ENCODE measurements at places on chromosomes 12 and 14. TPM values are rescaled to one million over a fixed set of nuclear protein-coding genes. Genes with fewer than 3 reads are reported as not detected.

- H3K4me1 ChIP-seq, result no peaks in the 10 kb centered on the region
- H3K36me3 ChIP-seq, result no peaks in the 10 kb centered on the region
- no peak for DNase-seq
These were observed 108.2 kb upstream of the SLC38A4 start for GRCh38 chr12:46933947-46934346.

GRCh38 chr14:69658664-69659261 is 47.4 kb downstream of the SUSD6 start:
- peaks cover 90% of the 10 kb centered on the region for H3K4me1 ChIP-seq
- no peak overlapping the region for H3K4me3 ChIP-seq
- no peak for DNase-seq
- H3K27ac ChIP-seq, result peak overlapping the region; percentile 77
- no peaks in the 10 kb centered on the region for H3K27me3 ChIP-seq

Gene SVOP
- total RNA-seq, result 2.6 TPM

GRCh38 chr14:103574707-103575285 is 12.0 kb downstream of the COA8 start:
- peaks cover 57% of the 10 kb centered on the region for H3K4me1 ChIP-seq
- H3K4me3 ChIP-seq, result no peak overlapping the region
- H3K36me3 ChIP-seq, result peaks cover 39% of the 10 kb centered on the region
- no peak for DNase-seq

DNA sequence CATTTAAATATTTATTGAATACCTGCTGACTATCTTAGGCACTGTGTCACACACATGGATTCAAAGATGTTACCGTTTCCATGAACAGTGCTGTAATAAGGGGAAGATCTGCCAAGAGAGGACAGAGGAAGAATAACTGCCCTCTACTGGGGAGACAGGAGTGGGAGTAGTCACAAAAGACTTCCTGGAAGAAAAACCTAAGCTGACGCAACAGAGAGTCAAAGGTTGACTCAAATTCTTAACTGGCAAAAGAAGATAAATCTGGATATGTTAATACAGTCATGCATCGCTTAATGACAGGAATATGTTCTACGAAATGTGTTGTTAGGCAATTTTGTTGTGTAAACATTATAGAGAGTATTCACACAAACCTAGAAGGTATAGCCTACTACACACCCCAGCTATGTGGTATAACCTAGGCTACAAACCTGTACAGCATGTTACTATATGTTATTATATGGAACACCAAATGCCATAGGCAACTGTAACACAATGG is 51.5 kb downstream of the DCAF5 start:
- no peak for DNase-seq
- no peaks in the 10 kb centered on the region for H3K27me3 ChIP-seq
- H3K27ac ChIP-seq, result no peak overlapping the region
- H3K4me3 ChIP-seq, result no peak overlapping the region

Gene PLBD2
- 28.9 TPM for total RNA-seq

DNA sequence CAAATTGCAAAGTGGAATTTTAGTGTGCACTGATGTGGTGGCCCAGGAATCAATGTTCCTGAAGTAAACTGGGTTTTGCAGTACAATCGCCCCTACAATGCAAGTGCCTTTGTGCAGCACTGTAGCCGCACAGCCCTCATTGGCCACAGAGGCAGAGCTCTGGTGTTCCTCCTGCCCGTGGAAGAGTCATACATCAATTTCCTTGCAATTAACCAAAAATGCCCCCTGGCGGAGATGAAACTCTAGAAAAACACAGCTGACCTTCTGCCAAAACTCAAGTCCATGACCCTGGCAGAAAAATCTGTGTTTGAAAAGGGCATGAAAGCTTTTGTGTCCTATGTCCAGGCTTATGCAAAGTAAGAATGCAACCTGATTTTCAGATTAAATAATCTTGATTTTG is 117.9 kb upstream of the PRB2 start:
- no peaks in the 10 kb centered on the region for H3K36me3 ChIP-seq
- peaks cover 26% of the 10 kb centered on the region for H3K27me3 ChIP-seq
- DNase-seq, result no peak
- no peak overlapping the region for H3K4me3 ChIP-seq
- no peak overlapping the region for H3K27ac ChIP-seq

Gene PPP4R4
- not detected for total RNA-seq

DNA sequence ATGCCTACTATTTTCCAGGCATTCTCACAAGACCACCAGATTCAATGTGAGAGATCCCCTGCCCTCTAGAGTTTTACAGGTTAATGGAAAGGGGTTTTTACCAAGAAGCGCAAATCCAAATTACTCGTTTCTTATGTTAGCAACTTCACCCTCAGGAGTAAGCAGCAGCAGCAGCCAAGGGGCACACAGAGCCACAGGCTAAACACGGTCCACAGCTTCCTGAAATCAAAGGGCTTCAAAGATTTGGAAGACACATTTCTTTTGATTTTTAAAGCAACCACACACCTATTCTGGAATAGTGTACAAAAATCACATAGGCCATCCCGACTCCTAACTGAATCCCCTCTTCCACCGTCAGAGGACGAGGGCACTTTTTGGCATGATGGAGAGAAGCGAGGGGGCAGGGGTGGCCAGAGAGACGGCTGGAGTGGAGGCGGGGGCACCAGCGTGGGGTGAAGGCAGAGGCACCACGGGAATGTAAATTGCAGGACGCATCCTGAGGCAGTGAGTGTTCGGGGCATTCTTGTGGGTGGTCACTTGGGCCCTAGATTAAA is 107.0 kb downstream of the ARF6 start:
- DNase-seq, result no peak
- no peaks in the 10 kb centered on the region for H3K36me3 ChIP-seq
- peak overlapping the region; percentile 90 for H3K27ac ChIP-seq
- H3K27me3 ChIP-seq, result no peaks in the 10 kb centered on the region
- H3K4me3 ChIP-seq, result no peak overlapping the region
- H3K4me1 ChIP-seq, result peaks cover 57% of the 10 kb centered on the region

DNA sequence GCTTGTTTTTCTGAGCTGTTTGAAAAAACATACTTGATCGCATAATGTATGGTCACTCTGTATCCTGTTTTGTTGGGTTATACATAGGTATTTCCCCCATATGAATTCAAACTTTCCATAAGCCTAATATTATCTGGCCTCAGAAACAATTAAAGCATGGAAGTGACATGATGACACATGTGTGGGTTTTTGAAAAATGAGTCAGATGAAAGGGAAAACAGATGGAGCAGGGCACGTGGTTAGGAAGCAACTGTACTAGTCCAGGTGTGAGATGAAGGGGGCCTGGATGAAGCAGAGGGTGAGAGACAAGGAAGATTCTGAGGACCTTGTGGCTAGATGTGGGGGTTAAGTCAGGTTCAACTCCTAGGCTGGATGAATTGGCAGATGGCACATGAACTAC is 92.7 kb upstream of the DNM1L start:
- no peaks in the 10 kb centered on the region for H3K27me3 ChIP-seq
- peaks cover 40% of the 10 kb centered on the region for H3K36me3 ChIP-seq
- no peak for DNase-seq
- peaks cover 21% of the 10 kb centered on the region for H3K4me1 ChIP-seq
- H3K4me3 ChIP-seq, result no peak overlapping the region

DNA sequence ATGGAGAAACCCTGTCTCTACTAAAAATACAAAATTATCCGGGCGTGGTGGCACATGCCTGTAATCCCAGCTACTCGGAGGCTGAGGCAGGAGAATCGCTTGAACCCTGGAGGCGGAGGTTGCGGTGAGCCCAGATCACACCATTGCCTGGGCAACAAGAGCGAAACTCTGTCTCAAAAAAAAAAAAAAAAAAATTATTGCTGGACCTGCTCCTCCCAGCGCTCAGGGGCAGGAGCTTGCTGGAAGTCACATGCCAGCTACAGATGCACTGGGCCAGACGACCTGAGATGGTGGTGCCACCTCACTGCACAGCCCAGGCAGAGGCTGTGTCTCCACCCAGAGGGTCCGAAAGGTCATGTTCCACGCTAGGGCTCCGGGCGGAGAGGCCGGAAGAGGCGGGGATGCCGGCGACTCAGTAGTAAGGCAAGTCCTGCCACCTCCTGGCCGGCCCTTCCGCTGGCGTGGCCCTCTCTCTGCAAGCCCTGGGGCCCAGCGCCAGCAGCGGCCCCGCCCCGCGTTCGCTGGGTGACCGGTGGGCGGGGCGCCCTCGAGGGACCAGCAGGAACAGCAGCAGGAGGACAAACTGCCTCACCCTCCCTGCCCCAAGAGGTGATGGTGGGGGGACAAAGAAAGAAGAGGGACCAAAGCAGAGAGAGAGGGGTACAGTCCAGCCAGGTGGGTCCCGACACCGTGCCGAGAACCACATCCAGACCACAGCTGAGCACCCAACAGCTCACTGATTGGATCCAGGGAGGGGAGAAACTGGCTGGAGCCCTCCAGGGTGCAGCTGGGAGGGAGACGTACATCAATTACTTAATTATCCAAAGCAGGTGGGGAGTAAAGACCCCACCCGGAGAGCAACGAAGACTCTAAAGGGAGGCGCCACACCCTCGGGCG is 3.6 kb upstream of the RHOF start:
- H3K36me3 ChIP-seq, result peaks cover 9% of the 10 kb centered on the region
- H3K4me3 ChIP-seq, result peak overlapping the region; percentile 81
- peaks cover 93% of the 10 kb centered on the region for H3K4me1 ChIP-seq
- no peaks in the 10 kb centered on the region for H3K27me3 ChIP-seq

DNA sequence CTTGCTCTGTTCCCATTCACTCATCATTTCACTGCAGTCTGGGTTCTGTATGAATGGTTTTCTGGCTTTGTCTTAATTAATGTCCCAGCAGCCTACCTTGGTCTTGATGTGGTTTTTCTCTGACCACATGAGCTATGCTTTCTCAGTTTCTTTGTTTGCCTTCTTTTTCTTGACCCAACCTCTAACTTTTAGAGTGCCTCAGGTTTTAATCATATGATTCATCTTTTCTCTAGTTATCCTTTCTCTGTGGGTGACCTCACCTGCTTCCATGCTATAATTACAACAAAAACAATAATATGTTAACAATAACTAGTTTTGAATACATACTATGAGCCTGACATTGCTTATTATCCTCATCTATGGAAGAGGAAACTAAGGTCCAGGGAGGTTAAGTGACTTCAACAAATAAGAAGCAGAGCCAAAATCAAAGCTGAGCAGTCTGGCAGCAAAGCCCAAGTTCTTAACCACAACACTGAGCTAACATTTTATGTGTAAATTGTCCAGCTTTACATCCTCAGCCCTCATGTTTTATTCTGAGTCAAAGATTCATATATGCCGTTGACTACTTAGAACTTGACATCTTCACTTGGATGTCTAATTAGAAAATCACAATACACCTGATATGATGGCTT is 4.7 kb upstream of the EPYC start:
- no peaks in the 10 kb centered on the region for H3K36me3 ChIP-seq
- no peaks in the 10 kb centered on the region for H3K4me1 ChIP-seq
- H3K4me3 ChIP-seq, result no peak overlapping the region
- no peak for DNase-seq
- no peaks in the 10 kb centered on the region for H3K27me3 ChIP-seq
- H3K27ac ChIP-seq, result no peak overlapping the region

GRCh38 chr14:35407306-35407630 is 2.7 kb upstream of the NFKBIA start:
- H3K4me1 ChIP-seq, result peaks cover 78% of the 10 kb centered on the region
- peak overlapping the region; percentile 100 for H3K27ac ChIP-seq
- no peaks in the 10 kb centered on the region for H3K27me3 ChIP-seq
- no peak overlapping the region for H3K4me3 ChIP-seq

- no peaks in the 10 kb centered on the region for H3K27me3 ChIP-seq
- peak overlapping the region; percentile 83 for H3K27ac ChIP-seq
- H3K4me3 ChIP-seq, result peak overlapping the region; percentile 64
- peaks cover 49% of the 10 kb centered on the region for H3K36me3 ChIP-seq
- no peak for DNase-seq
These were observed 6.0 kb downstream of the P3H3 start for GRCh38 chr12:6834254-6834653.

DNA sequence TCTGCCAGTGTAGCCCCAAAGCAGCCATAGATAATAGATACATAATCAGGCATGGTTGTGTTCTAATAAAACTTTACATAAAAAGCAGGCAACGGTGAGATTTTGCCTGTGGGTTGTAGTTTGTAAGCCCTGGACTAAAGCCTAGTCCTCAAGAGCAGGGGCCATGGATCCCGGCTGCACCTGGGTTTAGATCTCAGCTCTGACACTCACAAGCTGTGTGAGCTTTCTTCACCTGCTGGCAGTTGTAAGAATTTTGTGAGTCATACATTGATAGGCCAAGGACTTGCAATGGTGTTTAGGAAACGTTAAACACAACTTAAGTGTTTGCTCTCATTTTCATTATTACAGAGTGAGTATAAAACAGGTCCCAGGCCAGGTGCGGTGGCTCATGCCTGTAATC is 395.8 kb upstream of the TBX3 start:
- H3K4me1 ChIP-seq, result no peaks in the 10 kb centered on the region
- peaks cover 15% of the 10 kb centered on the region for H3K27me3 ChIP-seq
- H3K27ac ChIP-seq, result no peak overlapping the region

Gene SART3
- total RNA-seq, result 24.9 TPM

Gene ACSS3
- 24.5 TPM for total RNA-seq

Gene ACSM4
- not detected for total RNA-seq

DNA sequence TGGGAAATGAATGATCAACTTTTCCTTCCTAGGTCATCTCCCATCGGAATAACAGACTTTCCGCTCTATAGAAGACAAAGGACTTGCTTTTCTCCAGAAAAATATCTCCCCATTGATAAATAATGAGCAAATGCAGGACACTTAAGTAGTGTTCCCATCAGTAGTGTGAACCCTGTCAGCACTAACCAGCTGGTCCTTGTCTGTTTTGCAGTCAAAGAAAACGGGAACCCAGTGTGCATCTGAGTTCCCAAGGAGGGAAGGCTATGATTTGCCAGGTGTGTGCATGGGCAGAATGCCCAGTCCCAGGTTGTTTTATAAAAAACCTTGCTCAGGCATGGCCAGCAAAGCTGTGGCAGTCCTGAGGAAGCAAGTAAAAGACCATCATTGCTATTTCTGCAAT is 256.5 kb upstream of the HMGA2 start:
- no peak overlapping the region for H3K27ac ChIP-seq
- no peaks in the 10 kb centered on the region for H3K36me3 ChIP-seq
- peaks cover 32% of the 10 kb centered on the region for H3K4me1 ChIP-seq
- no peaks in the 10 kb centered on the region for H3K27me3 ChIP-seq

GRCh38 chr12:76836633-76837032 is 42.2 kb downstream of the CSRP2 start:
- H3K4me3 ChIP-seq, result no peak overlapping the region
- H3K27me3 ChIP-seq, result no peaks in the 10 kb centered on the region
- peaks cover 19% of the 10 kb centered on the region for H3K36me3 ChIP-seq
- DNase-seq, result no peak
- no peak overlapping the region for H3K27ac ChIP-seq
- no peaks in the 10 kb centered on the region for H3K4me1 ChIP-seq

DNA sequence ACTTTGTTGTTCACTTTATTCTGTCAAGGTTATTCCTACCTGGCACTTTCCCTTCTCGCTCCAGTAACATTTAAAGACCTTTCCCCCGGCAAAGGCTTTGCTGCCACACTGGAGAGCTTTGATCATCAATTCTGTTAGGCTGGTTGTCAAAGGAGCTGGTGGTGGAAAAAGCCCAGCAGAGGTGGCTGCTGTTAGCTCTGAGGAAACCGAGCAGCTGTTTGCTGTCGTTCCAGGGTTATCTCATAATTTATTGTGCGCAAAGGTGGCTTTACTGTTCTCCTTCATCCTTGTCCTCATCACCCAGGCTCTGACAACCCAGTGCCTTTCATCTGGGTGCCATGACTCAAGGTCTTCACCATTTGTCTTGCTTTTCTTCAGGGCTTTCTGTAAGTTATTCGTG is 38.2 kb upstream of the CRADD start:
- no peak overlapping the region for H3K4me3 ChIP-seq
- H3K27ac ChIP-seq, result no peak overlapping the region
- no peaks in the 10 kb centered on the region for H3K36me3 ChIP-seq
- no peaks in the 10 kb centered on the region for H3K27me3 ChIP-seq

Measured in left ventricle myocardium inferior (tissue), 1 donor.